ENCODE measurements at places on chromosomes 11 and 22.

DNA sequence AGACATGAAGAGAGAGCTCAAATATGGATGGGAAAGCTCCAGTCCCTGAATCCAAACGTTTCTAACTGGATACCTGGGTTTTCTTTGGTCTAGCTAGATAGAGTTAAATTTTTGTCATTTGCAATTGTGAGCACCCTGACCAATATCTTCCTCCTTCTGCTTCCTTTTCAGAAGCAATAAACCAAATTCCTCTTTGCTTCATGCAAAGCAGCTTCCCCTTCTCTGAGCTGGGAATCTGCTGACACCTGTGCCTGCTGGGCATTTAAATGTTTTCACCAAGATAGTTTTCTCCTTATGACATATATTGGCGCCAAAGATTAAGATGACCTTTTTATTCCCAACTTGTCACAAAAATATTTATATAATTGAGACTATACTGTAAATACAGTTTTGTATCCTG, 27.9 kb upstream of the PAK1 start:
- DNase-seq, result no peak

DNA sequence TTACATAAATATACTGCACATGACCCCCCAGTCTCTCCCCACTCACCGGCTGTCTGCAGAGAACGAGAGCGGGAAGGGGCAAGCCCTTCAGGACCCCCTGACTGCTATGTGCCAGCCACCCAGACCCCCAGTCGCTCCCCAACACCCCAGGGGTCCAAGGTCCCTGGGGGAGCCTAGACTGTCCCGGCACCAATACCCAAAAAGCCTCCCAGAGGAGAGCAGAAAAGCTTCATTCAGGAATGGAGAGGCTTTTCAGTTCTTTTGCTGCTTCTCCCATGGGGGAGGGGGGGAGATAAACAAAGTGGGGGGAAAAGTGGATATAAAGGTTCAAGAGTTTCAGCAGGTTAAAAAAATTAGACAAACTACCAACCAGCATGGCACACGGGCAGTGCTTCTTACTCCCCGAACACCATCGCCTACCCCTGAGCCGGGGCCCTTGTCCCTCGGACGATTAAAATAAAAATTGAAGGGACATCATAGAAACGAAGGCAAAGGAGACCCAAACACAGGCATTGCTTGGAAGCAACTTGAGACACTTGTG, 1.3 kb downstream of the CSNK1E start:
- no peak for DNase-seq

DNA sequence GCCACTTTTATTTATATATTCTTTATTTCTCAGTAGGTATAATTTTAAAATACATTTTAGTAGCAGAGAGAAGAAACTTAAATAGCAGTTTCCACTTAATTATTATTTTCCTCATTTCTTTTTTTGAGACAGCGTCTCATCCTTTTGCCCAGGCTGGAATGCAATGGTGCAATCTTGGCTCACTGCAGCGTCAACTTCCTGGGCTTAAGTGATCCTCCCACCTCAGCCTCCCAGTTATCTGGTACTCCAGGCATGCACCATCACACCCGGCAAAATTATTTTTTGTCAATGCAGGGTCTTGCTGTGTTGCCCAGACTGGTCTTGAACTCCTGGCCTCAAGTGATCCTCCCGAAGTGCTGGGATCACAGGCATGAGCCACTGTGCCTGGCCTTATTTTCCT, 38.3 kb downstream of the ATG13 start:
- DNase-seq, result no peak

DNA sequence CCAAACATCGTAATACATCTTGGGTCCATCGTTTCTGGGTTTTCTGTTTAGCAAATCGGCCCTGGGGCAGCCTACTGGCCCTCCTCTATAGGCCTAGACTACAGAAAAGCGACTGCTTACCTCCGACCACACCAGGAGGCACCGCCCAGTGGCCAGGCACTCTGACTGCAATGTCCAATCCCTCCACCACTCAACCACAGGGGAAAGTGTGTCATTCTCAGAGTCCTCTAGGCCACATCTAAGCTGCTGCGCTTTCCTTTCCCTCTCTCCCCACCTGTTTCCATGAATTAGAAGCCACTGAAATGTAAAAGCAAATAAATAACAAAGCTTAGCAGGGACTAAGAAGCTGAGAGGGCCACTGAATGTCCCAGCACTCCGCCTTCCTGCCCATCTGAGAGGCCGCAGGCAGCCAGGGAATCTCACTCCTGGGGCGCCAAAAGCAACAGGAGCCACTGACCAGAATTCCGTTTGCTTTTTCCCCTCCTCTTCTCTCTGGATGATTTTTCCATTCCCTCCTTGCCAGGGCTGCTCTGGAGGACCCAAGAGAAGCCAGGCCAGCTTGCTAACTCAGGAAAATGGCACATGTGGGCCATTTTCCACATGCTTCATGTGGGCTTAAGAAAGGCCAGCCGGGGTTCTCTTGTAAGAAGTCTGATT, 50.1 kb upstream of the FLI1 start:
- DNase-seq, result no peak

GRCh38 chr22:45204241-45204640, 36.5 kb downstream of the KIAA0930 start:
- no peak for DNase-seq

DNA sequence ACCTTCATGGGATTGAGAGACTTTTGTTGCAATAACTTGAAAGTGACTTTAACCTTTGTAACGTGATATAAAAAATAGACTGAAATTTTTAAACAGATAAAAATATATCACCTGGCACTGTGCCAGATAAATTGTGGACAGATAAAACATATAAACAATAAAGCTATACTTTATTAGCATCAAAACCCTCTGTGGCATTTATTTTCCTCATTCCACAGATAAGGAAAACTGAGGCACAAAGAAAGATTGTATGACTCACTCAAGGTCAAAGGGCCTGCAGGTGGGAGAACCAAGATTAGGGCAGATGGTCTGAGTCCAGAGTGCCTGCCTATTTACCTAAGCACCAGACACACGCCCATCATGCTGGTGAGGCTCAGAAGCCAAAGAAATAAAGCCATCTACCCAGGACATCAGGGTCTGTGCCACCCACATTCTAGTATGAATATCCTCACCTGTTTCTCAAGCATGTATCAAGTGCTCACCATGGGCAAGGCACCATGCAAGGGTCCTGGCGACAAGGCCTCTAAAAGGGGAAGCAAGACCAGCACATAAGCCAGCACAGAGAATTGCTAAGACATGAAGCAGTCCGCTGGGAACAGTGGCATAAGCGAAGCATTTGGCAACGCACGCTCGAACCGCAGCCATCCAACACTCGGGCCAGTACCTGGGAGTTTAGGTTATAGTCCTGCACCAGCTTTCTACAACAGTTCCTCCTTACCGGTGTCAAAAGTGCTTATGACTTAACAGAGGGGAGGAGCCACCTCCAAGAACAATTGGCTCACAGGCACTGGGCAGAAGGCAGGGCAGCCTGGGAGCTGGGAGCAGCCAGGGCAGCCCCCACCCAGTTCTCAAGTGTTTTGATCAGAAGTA, 17.6 kb downstream of the MYH9 start:
- no peak for DNase-seq

All from activated CD4-positive, CD25-positive, alpha-beta regulatory T cell (primary cell).